ENCODE measurements at places on chromosomes 1 and 21. TPM values are rescaled to one million over a fixed set of nuclear protein-coding genes. Genes with fewer than 3 reads are reported as not detected.

DNA sequence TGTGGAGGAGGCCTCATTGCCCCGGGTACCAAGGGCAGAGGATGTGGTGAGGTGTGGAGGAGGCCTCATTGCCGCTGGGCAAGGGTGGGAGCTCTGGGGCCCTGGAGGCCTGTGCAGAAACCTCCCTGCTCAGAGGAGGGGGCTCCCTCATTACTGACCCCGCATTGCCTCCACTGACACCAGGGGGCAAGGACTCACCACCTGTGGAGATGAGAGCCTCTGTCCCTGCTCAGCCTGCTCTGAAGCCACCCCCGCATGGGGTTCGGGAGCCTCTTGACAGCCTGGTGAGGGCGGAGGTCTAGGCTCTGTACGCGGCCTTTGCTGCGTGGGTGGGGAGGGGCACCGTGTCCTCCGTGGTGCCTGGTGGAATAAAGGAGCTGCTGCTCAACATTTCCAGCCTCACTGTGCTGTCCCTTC, 95.0 kb upstream of the COL6A1 start:
- no peak for DNase-seq
- H3K4me3 ChIP-seq: no peak overlapping the region
- H3K27me3 ChIP-seq: no peaks in the 10 kb centered on the region
- no peak overlapping the region for H3K27ac ChIP-seq

GRCh38 chr1:45512641-45513054, 9.0 kb downstream of the PRDX1 start:
- H3K4me3 ChIP-seq: no peak overlapping the region
- no peaks in the 10 kb centered on the region for H3K27me3 ChIP-seq
- no peaks in the 10 kb centered on the region for H3K4me1 ChIP-seq
- peaks cover 96% of the 10 kb centered on the region for H3K36me3 ChIP-seq
- H3K27ac ChIP-seq: no peak overlapping the region
- DNase-seq: peak; percentile 66

ACKR1 gene
- not detected for total RNA-seq

DNA sequence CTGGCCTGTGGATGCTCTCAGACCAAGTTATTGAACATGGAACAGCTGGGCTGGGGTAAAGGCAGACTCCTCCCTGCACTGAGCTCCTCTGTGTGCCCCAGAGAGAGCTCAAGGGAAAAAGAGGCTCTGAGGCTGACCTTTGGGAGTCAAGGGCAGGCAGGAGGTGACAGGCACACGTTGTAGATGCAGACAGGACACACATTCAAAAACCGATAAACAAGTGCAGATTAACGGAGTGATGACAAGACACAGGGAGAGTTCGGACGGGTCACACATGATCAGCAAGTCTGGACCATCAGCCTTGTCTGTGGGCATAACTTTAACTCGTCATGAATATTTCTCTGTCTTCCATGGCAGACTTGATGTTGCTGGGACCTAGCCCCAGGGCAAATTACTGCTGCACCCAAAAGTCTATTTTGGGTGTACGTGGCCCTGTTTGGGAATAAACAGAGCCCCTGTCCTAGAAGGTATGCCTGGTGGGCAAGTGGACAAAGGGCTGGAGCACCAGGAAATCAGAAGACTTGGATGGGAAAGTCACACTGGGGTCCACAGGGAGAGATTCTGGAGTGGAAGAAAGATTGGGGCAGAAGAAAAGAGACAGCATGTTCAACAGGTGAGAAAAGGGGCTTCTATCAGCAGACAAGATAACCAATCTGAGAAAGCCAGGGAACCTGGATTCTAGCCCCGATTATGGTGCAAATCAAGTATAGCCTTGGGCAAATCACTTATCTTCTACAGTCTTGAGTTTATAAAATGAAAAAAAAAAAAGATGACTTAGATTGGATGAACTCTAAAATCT, 74.9 kb downstream of the PLXNA2 start:
- H3K4me3 ChIP-seq: no peak overlapping the region
- DNase-seq: no peak
- H3K27ac ChIP-seq: no peak overlapping the region
- no peaks in the 10 kb centered on the region for H3K27me3 ChIP-seq
- H3K4me1 ChIP-seq: peaks cover 19% of the 10 kb centered on the region

GRCh38 chr1:86227026-86227425, 70.5 kb upstream of the COL24A1 start:
- no peaks in the 10 kb centered on the region for H3K27me3 ChIP-seq
- H3K4me1 ChIP-seq: no peaks in the 10 kb centered on the region
- no peak overlapping the region for H3K4me3 ChIP-seq
- H3K27ac ChIP-seq: no peak overlapping the region
- no peak for DNase-seq

- DNase-seq: no peak
- H3K4me3 ChIP-seq: no peak overlapping the region
- no peaks in the 10 kb centered on the region for H3K4me1 ChIP-seq
- peaks cover 30% of the 10 kb centered on the region for H3K36me3 ChIP-seq
- no peaks in the 10 kb centered on the region for H3K27me3 ChIP-seq
Measured at GRCh38 chr1:98688110-98688739, 26.7 kb downstream of the SNX7 start.

DNA sequence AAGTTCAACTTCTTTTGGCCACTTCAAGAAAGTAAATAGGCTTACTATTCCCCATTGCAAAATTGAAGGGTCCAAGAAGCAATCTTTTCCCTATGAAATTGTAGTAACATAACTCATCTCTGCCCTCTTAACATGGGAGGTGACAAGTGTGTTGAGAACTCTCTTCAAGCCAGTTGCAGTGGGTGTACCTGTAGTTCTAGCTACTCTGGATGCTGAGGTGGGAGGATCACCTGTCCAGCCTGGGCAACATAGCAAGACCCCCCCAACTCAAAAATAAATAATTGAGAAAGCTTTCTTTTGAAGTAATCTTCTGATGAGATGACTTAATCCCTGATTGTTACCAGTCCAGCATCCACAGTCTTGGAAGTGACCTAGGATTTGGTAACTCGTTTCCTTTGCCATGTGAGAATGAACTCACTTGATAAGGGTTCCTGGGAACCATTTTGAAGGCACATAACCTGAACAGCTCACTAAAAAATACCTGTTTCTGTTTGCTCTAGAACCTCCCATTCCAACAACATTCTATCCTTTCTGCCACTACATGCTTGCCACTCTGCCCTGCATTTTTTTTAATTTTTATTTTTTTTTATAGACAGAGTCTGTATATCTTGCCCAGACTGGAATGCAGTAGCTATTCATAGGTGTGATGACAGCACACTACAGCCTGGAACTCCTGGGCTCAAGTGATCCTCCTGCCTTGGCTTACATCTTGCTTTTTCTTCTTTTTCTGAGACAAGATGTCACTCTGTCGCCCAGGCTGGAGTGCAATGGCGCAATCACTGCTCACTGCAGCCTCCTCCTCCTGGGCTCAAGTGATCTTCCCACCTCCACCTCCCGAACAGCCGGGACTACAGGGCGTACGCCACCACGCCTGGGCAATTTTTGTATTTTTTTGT, 1.4 kb upstream of the IPO9 start:
- DNase-seq: no peak
- peaks cover 18% of the 10 kb centered on the region for H3K4me1 ChIP-seq
- peaks cover 12% of the 10 kb centered on the region for H3K36me3 ChIP-seq

RAB3GAP2 gene
- 20.6 TPM for total RNA-seq

CYP4Z1 gene
- not detected for total RNA-seq

GRCh38 chr21:35578347-35578782, 482.0 kb downstream of the SETD4 start:
- no peak overlapping the region for H3K27ac ChIP-seq
- no peaks in the 10 kb centered on the region for H3K27me3 ChIP-seq
- no peak for DNase-seq
- H3K36me3 ChIP-seq: no peaks in the 10 kb centered on the region
- H3K4me1 ChIP-seq: peaks cover 4% of the 10 kb centered on the region

DNA sequence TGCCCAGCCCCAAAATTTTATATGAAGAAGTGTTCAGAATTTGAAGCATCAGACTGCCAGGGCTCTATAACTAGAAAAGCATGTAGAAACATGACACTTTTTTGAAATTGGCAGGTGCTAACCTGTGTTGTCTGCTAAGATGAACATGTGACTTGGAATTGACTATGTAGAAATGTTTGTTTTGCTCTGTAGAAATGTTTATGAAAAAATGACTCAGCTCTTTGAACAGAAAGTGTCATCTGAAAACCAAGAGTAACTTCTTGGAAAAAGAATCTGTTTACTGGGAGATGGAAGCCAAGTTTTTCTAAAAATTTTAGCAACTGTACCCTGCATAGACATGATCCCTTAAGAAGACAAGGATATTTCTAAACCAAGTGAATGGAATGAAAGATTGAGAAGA, 59.2 kb downstream of the LHX9 start:
- H3K4me3 ChIP-seq: no peak overlapping the region
- DNase-seq: no peak
- H3K4me1 ChIP-seq: no peaks in the 10 kb centered on the region
- no peak overlapping the region for H3K27ac ChIP-seq

GRCh38 chr1:40143891-40144575, 17.2 kb upstream of the RLF start:
- H3K4me1 ChIP-seq: peaks cover 26% of the 10 kb centered on the region
- no peaks in the 10 kb centered on the region for H3K36me3 ChIP-seq
- H3K27me3 ChIP-seq: peaks cover 10% of the 10 kb centered on the region
- H3K4me3 ChIP-seq: no peak overlapping the region
- no peak overlapping the region for H3K27ac ChIP-seq
- peak; percentile 59 for DNase-seq

CCDC27 gene
- total RNA-seq: not detected

FMN2 gene
- 32.6 TPM for total RNA-seq

- no peaks in the 10 kb centered on the region for H3K4me1 ChIP-seq
- no peak overlapping the region for H3K27ac ChIP-seq
- no peak overlapping the region for H3K4me3 ChIP-seq
Measured at GRCh38 chr21:44950351-44950750, 10.5 kb downstream of the SLX9 start.

DNA sequence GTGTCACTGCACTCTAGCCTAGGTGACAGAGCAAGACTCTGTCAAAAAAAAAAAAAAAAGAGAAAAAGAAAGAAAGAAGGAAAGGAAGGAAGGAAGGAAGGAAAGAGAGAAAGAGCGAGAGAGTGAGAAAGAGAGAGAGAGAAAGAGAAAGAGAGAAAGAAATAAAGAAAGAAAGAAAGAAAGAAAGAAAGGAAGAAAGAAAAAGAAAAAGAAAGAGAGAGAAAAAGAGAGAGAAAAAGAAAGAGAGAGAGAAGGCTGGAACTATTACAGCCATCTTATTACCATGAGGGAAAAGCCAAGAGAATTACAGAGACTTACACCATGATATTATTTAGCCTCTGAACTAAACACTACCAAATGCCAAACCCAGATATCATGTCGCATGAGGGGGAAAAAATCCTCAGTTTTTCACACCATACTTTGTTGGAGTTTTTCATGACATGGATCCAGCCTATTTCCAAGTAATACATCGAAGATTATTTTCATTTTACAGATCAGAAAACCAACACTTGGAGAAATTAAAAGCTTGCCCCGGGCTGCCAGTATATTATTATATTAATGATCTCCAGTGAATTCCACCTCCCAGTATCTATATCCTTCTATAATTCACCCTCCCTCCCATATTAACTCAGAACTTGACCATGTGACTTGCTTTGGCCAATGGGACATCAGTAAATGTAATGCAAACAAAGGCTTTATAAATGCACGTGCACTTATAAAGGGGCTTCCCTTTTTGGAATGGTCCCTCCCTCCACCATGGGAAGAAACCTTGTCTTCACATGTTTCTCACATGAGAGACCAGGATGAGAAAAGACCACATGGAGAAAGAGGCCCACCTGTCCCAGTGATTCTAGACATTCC, 148.6 kb downstream of the MIS18A start:
- no peaks in the 10 kb centered on the region for H3K27me3 ChIP-seq
- H3K4me3 ChIP-seq: no peak overlapping the region
- H3K4me1 ChIP-seq: peaks cover 38% of the 10 kb centered on the region
- DNase-seq: no peak
- no peaks in the 10 kb centered on the region for H3K36me3 ChIP-seq

DNA sequence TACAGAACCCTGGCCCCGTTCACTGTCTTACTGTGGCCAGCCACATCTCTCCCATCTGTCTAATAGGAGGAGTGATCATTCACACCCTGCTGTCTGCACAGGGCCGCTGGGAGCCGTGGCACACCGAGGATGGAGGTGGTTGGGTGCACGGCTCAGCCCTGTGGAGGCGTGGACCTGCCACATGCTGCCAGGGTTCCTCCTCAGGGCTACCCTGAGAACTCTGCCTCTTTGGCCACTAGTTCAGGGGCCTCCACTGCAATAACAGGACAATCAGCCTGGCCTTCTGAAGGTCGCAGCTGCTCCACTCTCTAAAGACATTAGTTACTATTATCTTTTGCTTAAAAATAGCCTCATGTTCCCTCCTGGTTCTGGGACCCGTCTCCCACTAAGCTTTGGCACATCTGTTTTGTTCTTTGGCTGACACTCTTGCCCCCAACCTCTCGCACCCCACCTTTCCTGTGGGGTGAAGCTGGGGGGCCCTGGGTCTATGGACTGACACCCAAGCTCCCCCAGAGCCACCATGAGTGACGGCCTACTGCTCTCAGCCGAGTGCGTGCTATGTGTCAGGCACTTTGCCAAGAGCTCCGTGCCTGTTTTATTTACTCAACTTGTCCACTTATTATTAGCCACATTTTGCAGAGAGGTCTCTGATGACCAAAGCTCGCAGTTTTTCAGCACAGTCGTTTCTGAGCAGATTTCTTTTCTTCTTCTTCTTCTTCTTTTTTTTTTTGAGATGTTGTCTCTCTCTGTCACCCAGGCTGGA, 66.3 kb downstream of the ARHGEF10L start:
- H3K36me3 ChIP-seq: peaks cover 17% of the 10 kb centered on the region
- no peaks in the 10 kb centered on the region for H3K4me1 ChIP-seq
- H3K4me3 ChIP-seq: no peak overlapping the region
- no peak for DNase-seq

UBE2U gene
- total RNA-seq: not detected

DNA sequence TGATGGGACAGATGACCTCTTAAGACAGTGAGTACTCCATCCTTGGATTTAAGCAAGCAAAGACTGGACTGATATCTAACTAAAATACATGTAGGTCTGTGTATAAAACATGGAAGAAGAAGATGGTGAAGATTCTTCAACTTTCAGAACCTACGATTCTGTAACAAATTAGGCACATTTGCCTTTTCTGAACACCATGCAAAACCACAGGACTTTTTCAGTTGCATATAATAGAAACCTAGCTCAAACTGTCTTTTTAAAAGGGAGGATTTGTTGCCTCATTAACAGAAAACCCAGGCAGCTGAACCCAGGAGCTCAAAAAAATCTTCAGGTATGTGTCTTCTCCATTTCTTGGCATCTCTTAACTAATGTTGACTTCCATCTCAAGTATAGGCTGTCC, 14.7 kb upstream of the TSPAN1 start:
- no peaks in the 10 kb centered on the region for H3K27me3 ChIP-seq
- H3K27ac ChIP-seq: no peak overlapping the region
- H3K36me3 ChIP-seq: no peaks in the 10 kb centered on the region
- no peak for DNase-seq
- H3K4me1 ChIP-seq: no peaks in the 10 kb centered on the region
- no peak overlapping the region for H3K4me3 ChIP-seq

FMOD gene
- total RNA-seq: 0.66 TPM

DNA sequence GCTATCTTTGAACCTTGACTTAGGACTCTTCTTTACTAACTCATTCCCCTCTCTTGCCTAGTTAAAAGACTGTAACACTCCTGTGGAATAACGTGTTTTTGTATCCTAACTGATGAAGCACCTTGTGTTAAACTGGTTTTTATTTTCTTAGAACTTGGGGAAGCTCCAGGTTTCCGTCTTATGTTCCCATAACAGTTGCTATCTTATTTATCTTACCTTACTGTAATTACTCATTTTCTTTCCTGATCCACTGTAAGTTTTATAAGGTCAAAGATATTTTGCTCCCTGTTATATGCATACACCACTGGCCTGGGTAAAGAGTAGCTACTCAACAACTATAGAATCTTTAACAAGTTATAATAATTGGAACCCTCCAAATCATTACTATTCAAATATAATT, 43.1 kb downstream of the RPL5 start:
- H3K27me3 ChIP-seq: no peaks in the 10 kb centered on the region
- no peak overlapping the region for H3K4me3 ChIP-seq
- DNase-seq: no peak
- no peak overlapping the region for H3K27ac ChIP-seq
